T-helper 2 cell treated with Interferon-gamma antibody and Interleukin-4, amounts not matched to agents 5 μg/mL and 100 μg/mL, for 36 hours (primary cell): ENCODE measurements at places on chromosomes 1 and 21.

GRCh38 chr1:228048659-228049298 lies 33.7 kb upstream of the ARF1 start:
- DNase-seq = no peak

DNA sequence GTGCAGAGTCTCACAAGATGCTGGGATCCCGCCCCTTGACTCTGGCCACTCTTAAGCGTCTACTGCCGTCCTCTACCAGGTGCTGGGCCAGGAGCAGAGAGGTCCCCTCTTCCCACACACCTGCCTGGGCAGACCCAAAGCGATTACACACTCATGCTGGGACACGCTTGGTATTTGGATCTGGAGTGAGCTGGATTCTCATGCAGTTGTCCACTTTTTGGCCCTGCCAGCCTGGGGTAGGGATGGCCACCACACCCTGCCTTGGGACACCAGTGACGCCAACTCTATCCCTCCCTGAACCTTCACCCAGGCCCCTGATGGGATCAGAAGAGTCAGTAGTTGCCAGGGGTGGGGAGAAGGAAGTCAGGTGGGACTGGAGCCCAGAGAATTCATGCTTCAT lies 28.6 kb downstream of the ITPKB start:
- no peak for DNase-seq

GRCh38 chr1:1388078-1388472 lies 11.1 kb downstream of the CCNL2 start:
- no peak for DNase-seq

DNA sequence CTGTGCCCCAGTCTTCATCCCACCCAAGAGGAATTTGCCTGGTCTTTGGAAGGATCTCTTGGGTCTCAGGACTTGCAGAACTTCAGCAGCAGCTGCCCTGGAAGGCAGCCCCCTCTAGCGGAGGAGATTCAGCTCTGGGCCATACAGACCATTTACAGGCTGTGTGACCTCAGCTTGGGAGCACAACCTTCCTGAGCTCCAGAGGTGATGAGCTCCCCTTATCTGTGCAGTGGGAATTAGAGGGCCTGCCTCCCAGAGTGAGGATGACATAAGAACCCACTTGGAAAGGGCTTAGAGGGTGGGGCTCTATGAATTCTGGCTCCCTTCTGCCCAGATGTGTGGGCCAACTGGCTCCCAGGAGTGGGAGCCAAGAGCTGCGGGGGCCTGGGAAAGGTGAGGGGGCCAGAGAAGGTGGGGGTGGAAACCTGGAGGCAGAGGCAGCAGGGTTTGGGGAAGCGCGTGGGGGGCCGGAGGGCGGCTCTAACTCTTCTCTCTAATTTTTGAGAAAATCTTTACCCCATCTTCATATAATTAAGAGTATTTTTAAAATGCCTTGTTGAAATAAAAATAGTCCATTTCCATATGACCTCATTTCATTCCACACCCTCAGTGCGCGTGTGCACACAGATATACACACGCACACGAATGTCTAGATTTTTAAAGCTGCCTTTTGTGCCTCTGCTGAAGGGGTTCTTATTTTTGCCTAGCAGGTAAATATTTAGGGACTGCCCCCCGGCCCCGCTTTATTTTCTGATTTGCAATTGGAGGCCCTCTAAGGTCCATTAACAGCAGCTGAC lies 21.5 kb downstream of the EPHB2 start:
- no peak for DNase-seq

GRCh38 chr1:179803918-179804317 lies 60.8 kb downstream of the FAM163A start:
- DNase-seq = no peak
